ENCODE measurements at places on chromosomes 13 and 19.

DNA sequence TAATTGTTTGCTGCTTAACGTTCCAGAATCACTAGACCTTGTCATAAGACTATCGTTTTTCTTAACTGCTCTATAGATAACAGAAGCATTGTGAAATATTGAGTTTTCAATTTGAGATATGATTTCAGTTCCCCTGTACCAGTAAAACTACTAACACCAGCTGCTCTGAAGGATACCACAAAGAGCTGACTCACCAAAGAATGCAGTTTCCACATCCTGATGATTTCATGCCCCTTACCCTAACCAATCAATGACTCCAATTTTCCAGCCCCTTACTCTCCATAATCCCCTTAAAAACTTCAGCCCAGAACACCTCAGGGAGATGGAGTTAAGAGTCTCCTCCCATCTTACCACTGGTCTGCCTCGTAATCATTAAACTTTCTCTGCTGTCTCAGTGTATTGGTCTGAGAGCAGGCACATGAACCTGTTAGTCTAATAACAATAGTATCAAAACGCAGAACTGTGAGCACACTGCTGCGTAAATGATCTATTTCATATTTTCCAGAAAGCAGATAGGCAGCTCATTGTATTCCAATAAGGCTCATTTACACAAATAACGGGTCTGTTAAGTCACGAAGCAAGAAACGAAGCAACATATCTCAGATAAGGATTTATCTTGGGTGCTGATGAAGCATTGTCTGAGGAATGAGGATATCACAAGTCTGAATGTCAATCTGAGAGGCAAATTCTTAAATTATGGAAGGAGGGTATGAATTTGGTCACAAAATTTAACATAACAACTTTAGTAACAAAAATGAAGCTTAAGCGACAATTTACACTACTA, 14.1 kb upstream of the CCNA1 start:
- DNase-seq = no peak

DNA sequence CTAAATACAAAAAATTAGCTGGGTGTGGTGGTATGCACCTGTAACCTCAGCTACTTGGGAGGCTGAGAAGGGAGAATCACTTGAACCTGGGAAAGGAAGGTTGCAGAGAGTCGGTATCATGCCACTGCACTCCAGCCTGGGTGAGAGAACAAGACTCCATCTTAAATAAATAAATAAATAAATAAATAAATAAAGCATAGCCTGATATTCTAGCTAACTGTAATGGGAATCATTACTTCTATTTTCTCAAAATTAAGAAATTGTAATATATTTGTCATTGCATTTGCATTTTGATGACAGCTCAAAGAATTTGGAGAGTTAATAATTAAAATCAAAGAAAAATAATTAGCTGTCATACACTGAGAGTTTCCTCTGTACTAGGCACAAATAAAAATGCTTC, 561.1 kb downstream of the EFNB2 start:
- DNase-seq = no peak

DNA sequence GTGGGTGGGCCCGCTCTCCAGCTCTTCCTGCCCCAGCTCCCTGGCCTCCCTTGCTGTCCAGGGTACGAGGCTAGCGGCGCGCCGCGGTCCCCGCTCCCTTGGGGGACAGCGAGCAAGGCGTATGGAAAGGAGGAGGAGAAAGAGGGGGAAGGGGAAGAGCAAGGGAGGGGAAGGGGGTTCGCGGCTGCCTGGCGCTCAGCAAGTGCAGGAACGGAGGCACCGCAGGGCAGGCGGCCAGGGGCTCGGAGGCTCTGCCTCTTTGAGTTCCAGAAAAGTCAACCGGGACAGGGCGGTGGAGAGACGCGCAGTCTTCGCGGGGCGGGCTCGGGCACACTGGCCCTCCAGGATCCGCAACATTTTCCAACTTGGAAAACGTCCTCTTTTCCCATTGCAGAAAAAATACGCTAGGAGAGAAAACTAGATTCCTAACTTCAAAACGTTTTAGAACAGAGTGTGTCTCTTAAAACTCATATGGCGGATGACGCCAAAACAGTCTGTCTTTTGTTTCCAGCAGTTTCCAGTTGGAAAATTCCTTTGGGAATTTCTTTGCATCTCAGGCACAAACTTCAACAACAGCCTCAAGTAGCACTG, 23.1 kb upstream of the TNFRSF19 start:
- DNase-seq = no peak

DNA sequence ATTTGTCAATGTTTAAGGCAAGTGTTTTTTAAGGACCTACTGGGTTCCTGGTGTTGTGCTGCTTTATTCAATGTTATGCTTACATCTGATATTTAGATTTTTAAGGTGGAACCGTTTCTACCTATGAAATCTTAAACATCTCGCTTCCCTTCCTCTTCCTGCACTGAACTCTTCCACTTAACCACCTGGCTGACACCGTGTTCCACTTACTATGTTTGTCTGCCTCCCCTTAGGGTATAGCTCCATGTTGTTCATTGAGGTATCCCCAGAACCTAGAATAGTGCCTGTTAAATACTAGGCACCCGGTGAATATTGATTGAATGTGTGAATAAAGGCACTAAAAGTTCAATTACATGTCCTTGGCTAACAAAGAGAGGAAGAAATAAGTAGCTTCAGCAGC, 104.9 kb downstream of the RNF17 start:
- DNase-seq = no peak

- DNase-seq = no peak
Observed at GRCh38 chr19:55079400-55080038, 3.9 kb downstream of the EPS8L1 start.

- no peak for DNase-seq
Observed at GRCh38 chr13:85659493-85659892, 139.7 kb downstream of the SLITRK6 start.

DNA sequence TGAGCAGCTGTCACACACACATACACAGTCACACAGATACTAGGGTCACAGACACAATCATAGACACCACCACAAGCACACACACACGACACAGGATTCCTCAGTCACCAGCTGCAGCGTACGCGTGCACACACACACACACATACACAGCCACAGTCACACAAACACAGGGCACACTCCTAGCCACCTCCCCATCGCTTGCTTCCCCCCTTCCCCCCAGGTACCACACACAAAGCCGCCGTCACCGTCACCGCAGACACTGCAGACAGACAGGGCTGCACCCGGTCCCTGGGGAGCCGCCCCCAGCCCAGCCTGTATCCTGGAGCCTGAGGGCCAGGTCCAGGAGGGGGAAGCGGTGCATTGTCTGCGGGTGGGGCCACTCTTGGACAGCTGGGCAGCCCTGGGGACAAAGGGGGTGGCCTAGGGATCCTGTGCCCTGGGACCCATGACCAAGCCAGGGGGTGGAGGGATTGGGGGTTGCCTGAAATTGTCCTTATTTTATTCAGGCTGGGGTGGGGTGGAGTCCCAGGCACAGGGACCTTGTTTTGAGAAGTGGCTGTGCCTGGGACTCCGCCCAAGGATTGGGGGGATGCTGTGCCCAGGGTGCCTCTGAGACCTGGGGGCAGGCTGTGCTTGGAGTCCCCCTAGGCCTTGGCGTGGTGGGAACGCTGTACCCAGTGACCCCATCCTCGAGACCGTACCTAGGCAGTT, 957 bp downstream of the NUMBL start:
- no peak for DNase-seq
